ENCODE measurements at places on chromosomes 5 and 9.

GRCh38 chr5:112480501-112480900, 61.4 kb upstream of the EPB41L4A start:
- DNase-seq = no peak

- DNase-seq = no peak
These were observed 24.2 kb downstream of the RXRA start for GRCh38 chr9:134350416-134350994.

DNA sequence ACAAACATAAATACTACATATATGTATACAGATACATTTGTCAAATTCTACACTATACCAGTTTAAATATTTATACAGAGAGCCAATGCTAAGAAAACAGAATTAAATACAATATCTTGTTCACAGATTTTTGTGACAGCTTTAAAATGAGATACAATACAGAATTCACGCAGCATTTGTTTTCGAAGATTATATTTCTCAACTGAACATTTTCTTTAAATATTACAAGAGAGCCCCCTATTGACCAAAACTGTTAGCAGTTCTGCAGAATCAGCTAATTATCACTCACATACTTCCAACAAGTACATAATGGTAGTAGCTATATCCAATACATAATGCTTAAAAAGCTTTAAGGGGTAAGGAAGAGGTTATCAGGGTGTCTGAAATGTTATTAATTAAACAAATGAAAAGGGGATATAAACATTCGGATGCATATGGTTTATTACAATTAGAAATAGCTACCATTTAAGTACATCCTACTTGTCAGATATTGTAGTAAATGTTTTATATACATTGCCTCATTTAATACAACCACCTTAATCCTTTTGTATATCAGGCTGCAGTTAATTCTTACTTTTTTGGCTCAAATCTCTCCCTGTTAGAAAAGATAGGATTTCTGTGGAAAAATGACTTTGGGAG, 31.7 kb downstream of the ZDHHC21 start:
- DNase-seq = no peak

DNA sequence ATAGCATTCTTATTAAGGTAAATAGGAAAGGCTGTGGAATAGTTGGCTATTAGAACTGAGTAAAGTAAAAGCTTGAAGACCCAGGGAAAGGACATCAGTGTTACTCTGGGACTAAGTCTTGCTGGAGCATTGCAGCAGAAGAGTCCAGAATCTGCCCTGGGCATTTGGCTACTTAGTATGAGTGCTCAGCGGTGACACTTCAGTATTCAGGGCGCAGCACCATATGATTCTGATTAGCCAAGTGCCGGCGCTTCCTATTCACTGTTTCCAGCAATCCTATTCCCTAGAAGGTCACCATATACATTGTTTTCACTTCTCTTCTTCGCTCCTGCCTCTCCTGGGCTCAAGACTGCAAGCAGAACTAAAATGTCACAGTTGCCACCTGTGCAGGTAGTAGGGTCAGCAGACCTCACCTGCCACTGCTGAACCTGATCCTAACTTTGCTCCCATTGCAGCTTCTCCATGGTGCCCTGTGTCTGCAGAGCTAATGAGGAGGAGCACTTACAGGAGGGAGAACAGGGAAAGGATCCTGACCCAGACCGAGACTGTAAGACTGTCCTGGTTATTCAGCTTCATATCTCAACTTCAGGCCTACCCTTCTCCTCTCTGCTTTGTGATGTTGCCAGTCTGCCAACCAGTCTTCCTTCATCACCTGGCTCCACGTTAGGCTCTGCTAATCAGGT, 313.6 kb upstream of the PIK3R1 start:
- DNase-seq = no peak

- no peak for DNase-seq
These were observed 39.6 kb downstream of the DMAC1 start for GRCh38 chr9:7760014-7760415.

- DNase-seq = no peak
These were observed at the start of gene RGS14 for GRCh38 chr5:177357459-177358351. TSS of gene RGS14 (plus strand) at chr5:177357924. CDS start at chr5:177358025, 101 bp downstream.

DNA sequence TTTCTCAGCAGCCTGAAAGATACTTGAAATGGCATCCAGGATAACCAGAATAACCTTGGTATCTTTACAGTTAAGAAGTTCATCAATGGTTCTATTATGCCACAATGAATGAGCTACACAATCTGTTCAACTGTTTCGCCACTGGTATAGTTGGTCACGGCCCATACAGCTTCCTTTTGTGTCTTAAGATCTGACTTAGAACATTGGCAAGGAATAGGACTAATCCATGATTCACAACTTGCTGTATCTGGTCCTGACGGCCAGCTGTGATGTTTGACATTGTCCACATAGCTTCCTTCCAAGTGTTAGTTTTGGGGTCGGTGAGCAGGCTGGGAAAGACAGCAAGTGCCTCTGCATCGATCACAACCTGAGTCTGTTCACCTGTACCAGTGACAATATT, 113.3 kb upstream of the RAD23B start:
- DNase-seq = no peak

- DNase-seq = no peak
These were observed 53.7 kb downstream of the PAX5 start for GRCh38 chr9:36980148-36980974.

GRCh38 chr9:91376239-91376638, 14.5 kb upstream of the AUH start:
- DNase-seq = no peak

- DNase-seq = no peak
These were observed 45.0 kb downstream of the ELL2 start for GRCh38 chr5:95916687-95917085.

- DNase-seq = no peak
These were observed 205.8 kb downstream of the DEPDC1B start for GRCh38 chr5:60494144-60494543.

GRCh38 chr9:93287189-93287552, 103.2 kb downstream of the WNK2 start:
- no peak for DNase-seq

GRCh38 chr5:72251386-72251785, 68.7 kb downstream of the MRPS27 start:
- DNase-seq = no peak

GRCh38 chr9:83355729-83356151, 182.5 kb downstream of the FRMD3 start:
- no peak for DNase-seq

- no peak for DNase-seq
These were observed 498.8 kb downstream of the ARHGEF28 start for GRCh38 chr5:74124826-74125225.

GRCh38 chr9:85871008-85871407, 69.9 kb upstream of the NAA35 start:
- no peak for DNase-seq

- DNase-seq = no peak
These were observed 27.1 kb upstream of the BASP1 start for GRCh38 chr5:17190242-17190778.

GRCh38 chr5:103264508-103264907, 5.9 kb downstream of the MACIR start:
- DNase-seq = no peak

DNA sequence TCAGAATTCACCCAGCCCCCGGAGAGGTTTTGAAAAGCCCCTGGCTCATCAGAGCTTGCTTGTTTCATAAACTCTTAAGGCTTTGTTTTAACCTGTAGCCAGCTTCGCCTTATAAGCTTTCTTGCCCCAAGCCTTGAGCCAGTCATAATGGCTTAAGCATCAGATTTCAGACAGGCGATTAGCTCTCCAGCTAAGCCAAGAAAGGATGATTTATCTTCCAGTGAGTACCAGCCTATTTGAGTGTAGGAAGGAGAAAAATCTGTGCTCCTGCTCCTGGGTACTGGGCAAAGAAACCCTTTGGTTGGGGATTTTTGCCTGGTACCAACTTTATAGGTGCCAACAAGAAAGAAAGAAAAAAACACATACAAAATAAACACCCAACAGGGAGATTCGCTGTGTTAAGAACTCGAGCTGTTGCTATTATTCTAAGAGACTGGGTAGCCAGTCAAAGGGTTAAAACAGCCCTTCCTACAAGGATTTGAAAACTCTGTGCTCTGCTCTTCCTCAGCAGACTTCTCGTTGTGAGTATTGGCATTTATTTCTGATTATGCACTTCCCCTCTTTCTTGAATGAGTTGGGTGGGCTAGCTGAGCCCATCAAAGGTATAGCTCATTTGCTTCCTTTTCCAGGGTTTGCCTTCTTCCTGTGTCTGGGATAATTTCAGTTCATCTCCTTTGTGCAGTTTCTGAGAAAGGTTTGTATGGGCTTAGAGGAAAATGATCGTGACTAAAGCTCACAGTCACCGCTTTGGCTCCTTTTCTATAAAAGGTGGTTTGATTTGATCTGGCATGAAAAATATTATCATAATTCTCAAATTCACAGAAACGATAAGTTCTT, 157.2 kb upstream of the DMRT1 start:
- DNase-seq = no peak

DNA sequence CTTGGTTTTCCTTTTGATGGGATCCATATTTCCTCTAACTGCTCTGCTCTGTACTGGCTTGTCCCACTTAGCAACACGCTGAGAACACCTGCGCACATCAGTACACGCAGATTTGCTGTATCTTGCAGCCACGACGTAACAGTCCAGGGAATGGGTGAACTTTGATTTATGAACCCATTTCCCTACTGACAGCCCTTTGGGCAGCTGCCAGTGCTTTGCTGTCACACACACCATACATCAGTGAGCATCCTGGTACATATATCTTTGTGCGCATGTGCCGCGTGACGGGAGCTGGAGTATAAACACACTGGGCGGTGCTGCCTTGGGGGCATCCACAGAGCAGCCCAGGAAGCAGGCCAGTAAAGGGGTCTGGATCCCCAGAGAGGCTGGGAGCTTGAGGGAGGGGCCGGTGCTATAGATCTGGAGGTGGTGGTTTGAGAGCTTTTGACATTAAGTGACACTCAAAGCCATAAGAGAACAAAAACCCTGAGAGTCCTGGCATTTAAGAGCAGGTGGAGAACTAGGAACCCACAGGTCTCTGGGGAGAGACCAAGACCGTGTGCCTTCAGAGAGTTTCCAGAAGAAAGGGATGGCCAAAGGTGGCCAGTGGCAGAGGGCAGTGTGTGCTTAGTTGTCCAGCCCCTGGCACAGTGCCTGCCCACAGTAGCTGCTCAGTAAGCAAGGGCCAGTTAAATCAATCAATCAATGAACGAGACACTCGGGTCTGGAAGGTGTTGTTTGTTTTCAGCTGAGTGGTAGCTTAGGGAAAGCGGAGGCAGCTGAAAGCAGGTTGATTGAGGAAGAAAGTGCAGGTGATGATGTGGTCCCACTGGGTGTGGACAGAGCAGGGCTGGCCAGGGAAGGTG, 53.7 kb downstream of the LMX1B start:
- DNase-seq = no peak

GRCh38 chr5:27472871-27473270, 434.5 kb upstream of the CDH9 start:
- DNase-seq = no peak

- DNase-seq = no peak
These were observed 62.1 kb upstream of the CPEB4 start for GRCh38 chr5:173826086-173826427.

DNA sequence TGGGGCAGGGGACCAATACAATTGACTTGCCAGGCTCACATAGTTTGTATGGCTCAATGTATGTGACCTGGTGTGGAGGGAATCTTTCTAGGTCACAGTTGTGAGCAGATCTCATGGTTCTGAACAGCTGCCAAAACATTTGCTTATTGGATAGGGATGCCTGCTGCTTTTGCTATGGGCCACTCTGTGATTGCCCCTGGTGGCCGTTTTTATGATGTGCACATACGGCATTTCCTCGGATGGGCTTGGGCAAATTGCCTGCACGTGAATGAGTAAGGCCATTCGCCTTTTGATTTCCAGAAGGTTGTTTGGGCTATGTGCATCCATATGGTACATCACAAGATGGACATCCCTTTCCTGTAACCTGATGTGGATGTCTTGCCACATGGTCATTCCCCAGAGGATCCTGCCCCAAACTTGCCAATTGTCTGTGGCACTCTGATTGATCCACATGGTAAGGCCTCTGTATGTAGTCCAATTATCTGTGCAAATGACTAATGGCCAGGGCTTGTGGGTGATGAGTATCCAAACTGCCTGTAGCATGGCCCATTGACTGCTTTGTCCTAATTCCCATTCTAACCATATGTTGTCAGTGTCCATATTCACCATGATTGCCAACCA, 10.7 kb upstream of the SLC22A4 start:
- no peak for DNase-seq

- DNase-seq = no peak
These were observed 110.4 kb upstream of the EPB41L4A start for GRCh38 chr5:112529525-112529924.

- DNase-seq = no peak
These were observed 58.1 kb downstream of the EBF1 start for GRCh38 chr5:159041444-159042198.

DNA sequence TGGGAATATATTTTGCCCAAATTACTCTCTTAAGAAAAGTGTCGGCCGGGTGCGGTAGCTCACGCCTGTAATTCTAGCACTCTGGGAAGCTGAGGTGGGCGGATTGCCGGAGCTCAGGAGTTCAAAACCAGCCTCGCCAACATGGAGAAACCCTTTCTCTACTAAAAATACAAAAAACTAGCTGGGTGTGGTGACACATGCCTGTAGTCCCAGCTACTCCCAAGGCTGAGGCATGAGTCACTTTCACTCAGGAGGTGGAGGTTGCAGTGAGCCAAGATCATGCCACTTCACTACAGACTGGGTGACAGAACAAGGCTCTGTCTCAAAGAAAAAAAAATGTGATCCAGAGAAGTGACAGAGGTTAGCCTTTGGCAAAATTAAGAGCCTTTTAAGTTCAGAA, 26.4 kb upstream of the TMEM171 start:
- no peak for DNase-seq

DNA sequence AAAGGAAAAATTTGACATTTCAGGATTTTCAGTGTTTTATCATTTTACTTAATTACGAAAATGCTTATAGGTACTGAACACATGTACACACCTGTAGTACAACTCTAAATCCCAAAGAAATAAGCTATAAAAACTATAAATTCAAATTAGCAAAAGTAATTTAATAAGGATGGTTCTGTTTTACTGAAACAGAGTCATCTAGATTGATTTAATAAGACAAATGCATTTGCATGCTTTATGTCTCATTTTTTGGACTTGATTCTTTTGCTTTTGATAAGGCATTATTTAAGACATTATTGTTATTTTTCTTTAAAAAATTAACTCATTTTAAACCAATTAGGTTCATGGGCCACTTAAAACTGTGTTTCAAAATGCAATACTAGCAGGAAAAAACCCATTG, 201.2 kb downstream of the PIK3R1 start:
- no peak for DNase-seq

DNA sequence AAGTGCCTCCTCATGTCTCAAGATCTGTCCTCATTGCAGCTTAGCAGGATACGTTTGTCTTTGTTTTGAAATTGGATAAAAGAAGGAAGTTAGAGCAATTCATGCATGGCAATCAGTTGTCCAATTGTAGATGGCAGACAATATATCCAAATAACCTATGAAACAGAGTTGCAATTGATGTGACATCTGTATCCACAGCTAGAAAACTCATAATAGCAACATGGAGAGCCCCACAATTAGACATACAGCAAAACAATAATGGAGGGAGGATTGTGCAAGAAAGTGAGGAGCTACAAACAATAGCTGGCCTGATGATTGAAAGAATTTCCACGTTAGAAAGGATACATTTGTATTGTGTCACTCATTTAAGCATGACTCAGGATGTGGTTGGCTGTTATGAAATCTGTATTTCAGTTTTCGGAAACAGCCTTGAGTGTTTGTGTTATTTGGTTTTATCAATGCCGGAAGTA, 132.0 kb downstream of the FAM174A start:
- DNase-seq = no peak
